ENCODE measurements at places on chromosomes 1 and 21. TPM values are rescaled to one million over a fixed set of nuclear protein-coding genes. Genes with fewer than 3 reads are reported as not detected.

CTNNBIP1 gene
- total RNA-seq: 48.7 TPM

ATP1A2 gene
- not detected for total RNA-seq

ANGPTL3 gene
- not detected for total RNA-seq

OR2L8 gene
- not detected for total RNA-seq

SMIM12 gene
- total RNA-seq: 51.8 TPM

HHIPL2 gene
- not detected for total RNA-seq

SPRR1B gene
- not detected for total RNA-seq

GPR25 gene
- total RNA-seq: not detected

MRPS15 gene
- 102 TPM for total RNA-seq

MPZ gene
- 0.99 TPM for total RNA-seq

LRRC39 gene
- 0.20 TPM for total RNA-seq

VASH2 gene
- 0.14 TPM for total RNA-seq

CHIA gene
- total RNA-seq: not detected

ATPAF1 gene
- total RNA-seq: 39.7 TPM

LGR6 gene
- not detected for total RNA-seq

APCS gene
- not detected for total RNA-seq

PAQR7 gene
- total RNA-seq: 7.1 TPM

DIRAS3 gene
- 5.4 TPM for total RNA-seq

ADAMTS5 gene
- total RNA-seq: not detected

FCRL4 gene
- not detected for total RNA-seq

MLLT11 gene
- total RNA-seq: 4.9 TPM

HSPG2 gene
- total RNA-seq: 841 TPM

OR14K1 gene
- total RNA-seq: not detected

ASPM gene
- 27.8 TPM for total RNA-seq

SPRR4 gene
- total RNA-seq: not detected

TMPRSS15 gene
- total RNA-seq: not detected

ADGRB2 gene
- 0.85 TPM for total RNA-seq

FCGR2B gene
- not detected for total RNA-seq

ROR1 gene
- total RNA-seq: 3.3 TPM

MMEL1 gene
- 2.7 TPM for total RNA-seq

DCAF6 gene
- total RNA-seq: 47.9 TPM
